Left lung (tissue), 14 donors: ENCODE measurements at places on chromosomes 6 and 20. TPM values are rescaled to one million over a fixed set of nuclear protein-coding genes. Genes with fewer than 3 reads are reported as not detected.
A peak's percentile ranks its signal among the peaks of the same experiment; 100 is the strongest.

- DNase-seq, result no peak
These were observed 31.2 kb downstream of the SLX4IP start for GRCh38 chr20:10466325-10466724.

GRCh38 chr20:36861625-36861874, 14.4 kb upstream of the TLDC2 start:
- DNase-seq, result no peak

NUS1 gene
- polyA plus RNA-seq, result 39.9 TPM

- no peak for DNase-seq
These were observed 30.1 kb upstream of the NAA20 start for GRCh38 chr20:19987046-19987445.

DNA sequence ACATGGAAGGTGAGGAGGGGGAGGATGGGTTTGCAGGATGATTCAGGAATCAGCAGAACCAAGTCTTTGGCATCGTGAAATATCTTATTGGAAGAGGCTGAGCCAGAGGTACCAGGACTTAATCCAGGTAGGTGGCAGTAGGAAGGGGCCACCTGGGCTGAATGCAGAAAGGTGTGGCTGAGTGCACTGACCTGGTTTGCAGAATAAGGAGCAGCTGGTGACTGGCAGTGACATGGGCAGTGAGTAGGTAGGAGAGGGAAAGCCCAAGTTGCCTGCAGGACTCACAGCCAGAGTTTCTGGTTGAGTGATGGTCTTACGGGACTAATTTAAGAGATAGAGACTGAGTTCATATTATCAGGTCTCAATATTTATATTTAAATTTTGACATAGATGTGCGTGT, 1.1 kb upstream of the PBOV1 start:
- DNase-seq, result no peak

DNA sequence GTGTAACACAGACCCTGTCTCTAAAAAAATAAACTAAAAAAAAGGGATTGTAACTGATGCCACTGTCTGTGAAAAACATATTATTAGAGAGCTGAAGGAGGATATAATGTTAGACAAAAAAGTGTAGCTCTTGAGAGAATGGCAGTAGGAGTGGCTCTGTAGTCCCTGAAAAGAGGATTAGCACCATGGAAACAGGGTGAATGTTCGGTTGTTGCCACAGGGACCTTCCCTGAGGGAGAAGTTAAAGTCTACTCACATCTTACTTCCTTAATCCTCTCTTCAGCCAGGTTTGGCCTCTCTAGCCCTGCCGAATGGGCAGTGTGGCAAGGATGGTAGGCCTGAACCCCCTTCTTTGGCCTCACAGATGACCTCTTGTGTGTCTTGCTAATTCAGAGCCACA, 12.1 kb downstream of the SCAND1 start:
- DNase-seq, result no peak

- DNase-seq, result no peak
These were observed 8.2 kb downstream of the CDC25B start for GRCh38 chr20:3804254-3804751.

GCNT2 gene
- 19.6 TPM for polyA plus RNA-seq

GRCh38 chr6:20217891-20218290, 5.6 kb upstream of the MBOAT1 start:
- no peak for DNase-seq

DNA sequence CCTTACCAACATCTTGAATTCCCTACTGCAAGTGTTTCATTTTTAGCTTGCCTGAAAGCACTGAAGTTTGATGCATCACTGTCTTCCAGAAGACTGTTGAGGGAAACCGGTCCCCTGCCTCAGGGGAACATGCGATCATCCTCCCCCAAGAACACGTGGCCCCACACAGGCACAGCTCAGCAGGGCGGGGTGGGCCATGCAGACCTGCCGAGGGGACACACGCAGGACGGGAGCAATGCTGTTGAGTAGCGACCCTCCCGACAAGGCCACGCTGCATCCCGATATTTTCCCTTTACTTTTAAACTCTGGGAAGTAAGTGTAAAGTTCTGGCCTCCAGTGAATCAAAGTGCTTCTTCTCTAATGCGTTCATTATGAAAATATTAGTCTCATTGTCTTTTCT, 59.3 kb upstream of the XRN2 start:
- DNase-seq, result no peak

DNA sequence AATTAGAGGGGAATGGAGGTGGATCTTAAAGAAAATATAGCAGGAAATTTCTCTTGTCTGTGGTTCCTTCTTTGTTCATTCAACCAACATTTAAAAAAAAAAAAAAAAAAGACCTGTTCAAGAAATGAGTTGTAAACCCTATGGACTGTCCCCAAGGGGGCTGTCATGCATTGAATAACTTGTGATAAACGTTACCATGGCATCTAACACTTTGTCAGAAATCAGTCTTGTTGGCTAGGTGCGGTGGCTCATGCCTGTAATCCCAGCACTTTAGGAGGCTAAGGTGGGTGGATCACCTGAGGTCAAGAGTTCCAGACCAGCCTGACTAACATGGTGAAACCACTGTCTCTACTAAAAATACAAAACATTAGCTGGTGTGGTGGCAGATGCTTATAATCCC, 381.7 kb downstream of the BCKDHB start:
- DNase-seq, result no peak

DNA sequence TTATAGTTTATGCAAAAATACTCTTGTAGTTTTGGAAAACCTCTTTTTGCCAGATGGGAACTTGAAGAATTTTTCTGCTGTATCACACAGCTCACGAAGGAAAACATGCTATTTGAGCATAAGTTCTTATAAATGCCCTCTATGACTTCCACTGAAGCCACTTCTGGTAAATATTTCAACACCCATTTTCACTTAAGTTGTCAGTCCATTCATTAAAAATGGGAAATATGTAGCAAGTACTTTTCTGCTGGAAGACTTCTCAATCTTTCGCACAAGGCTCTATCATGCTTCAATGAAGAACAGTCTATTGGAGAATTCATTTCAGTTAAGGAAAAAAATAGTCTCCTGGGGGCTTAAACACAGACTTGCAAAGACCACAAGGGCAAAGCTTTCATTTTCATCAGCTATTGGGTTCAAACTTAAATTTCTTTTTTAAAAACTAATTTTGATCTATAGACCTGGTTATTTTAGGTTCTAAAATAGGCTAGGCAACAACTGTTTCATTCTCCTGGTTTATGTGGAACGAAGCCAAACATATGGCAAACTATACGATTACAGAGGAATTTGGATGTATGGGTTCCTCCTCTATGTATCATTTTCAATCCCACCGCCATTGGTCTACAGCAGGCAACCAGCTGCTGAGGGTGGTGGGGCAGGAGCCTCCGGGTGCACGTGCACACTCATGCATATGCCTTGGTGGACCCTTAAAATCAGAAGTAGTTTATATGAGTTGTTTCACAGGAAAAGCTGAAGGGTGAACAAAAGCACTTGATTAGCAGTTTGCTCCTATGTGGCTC, 38.7 kb downstream of the LAMA4 start:
- DNase-seq, result peak; percentile 25

DNA sequence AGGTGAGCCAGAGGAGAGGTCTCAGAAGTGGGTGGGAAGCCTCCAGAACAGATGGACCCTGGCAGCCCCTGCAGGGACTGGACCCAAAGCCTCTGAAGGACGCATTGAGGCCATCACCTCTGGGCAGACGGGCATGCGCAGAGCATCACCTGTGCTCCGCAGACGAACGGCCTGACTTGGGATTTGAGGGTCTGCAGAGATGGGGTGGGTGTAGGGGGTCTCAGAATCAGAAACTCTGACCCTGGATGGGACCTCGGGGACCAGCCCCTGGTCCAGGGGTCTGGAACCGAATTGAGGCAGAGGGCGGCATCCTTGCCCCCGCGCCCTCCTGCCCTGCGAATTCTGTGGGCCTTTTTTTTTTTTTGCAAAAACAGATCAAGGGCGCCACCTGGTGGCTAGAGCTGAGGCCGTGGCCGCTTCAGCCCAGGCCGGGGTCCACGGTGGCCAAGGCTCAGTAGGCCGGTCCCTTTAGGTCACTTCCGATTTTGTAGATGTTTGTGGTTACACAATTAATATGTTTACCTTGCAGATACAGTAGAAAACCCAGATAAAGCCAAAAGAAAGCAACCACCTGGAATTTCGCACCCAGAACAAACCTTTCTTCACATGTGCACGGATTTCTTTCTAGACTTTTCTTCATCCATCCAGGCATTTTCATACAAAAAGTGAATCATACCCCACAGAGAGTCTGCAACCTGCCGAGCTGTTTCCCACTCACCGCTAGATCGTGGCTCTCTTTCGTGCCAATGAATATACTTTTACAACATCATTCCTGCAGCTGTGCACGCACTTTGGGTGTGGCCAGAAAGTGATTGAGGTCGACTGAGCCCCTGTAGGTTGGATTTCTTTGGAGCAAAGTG, 25.9 kb downstream of the ZBP1 start:
- DNase-seq, result peak; percentile 53

GRCh38 chr6:157302736-157303135, 20.6 kb downstream of the TMEM242 start:
- no peak for DNase-seq

SLC44A4 gene
- 22.9 TPM for polyA plus RNA-seq

DNA sequence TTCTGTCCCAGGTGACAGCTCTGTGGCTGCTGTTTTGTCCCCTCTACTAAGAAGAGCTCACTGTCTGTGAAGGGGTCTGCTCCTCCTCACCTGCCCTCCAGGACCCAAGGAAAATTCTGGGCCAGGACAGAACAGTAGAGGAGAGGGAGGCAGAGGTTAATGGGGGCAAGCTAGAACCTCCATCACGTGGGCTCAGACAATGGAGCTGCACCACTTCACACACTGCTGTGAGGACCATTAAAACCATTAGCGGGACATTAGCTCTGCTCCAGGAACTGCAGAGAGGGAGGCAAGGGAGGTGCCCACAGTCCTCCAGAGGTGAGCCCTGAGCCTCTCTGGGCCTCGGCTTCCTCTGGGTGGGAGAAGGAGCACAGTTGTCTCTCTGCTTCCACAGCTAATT, 78.4 kb downstream of the NOL4L start:
- peak; percentile 31 for DNase-seq

RFX6 gene
- 2.5 TPM for polyA plus RNA-seq

GRCh38 chr20:12229891-12230290, 312.2 kb downstream of the BTBD3 start:
- DNase-seq, result no peak

DNA sequence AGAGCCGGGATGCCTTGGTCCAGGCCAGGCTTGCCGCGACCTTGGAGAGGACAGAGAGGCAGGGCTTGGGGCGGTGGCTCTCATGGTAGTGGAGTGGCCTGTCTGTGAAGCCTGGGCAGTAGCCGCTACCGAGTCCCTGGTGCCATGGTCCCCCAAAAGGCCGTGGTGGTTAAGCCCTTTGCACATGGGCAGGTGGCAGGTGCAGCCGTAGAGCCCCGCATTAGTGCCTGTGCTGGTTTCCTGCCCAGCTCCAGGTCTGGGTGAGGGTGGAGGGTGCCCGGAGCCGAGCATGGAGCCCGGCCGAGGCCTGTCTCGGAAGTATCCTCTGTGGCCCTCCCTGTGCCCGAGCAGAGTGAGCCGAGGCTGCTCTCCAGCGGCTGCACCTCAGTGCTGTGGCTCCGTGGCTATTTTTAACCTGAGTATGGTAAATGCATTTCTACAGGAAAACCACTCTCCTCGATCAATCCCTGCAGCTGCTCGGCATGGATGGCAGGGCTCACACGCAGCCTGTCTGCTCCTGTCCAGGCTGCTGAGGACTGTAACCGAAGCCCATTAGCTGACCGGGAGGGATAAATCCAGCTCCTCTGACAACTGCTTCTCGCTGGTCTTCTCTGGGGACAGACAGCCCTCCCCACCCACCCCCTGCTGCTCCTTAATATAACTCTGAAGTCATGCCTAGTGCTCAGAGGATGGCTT, 36.3 kb upstream of the GATA5 start:
- no peak for DNase-seq

ZNF391 gene
- 18.0 TPM for polyA plus RNA-seq

RGS17 gene
- polyA plus RNA-seq, result 2.5 TPM

- DNase-seq, result no peak
These were observed 835.4 kb downstream of the MAFB start for GRCh38 chr20:39853636-39854035.

- DNase-seq, result no peak
These were observed 4.0 kb downstream of the STK4 start for GRCh38 chr20:44970243-44970757.

GRCh38 chr20:507761-508332, 35.7 kb downstream of the CSNK2A1 start:
- DNase-seq, result no peak

RAMACL gene
- polyA plus RNA-seq, result 0.52 TPM

- no peak for DNase-seq
These were observed 2.4 kb upstream of the PPP1R3G start for GRCh38 chr6:5082487-5083306.

DNA sequence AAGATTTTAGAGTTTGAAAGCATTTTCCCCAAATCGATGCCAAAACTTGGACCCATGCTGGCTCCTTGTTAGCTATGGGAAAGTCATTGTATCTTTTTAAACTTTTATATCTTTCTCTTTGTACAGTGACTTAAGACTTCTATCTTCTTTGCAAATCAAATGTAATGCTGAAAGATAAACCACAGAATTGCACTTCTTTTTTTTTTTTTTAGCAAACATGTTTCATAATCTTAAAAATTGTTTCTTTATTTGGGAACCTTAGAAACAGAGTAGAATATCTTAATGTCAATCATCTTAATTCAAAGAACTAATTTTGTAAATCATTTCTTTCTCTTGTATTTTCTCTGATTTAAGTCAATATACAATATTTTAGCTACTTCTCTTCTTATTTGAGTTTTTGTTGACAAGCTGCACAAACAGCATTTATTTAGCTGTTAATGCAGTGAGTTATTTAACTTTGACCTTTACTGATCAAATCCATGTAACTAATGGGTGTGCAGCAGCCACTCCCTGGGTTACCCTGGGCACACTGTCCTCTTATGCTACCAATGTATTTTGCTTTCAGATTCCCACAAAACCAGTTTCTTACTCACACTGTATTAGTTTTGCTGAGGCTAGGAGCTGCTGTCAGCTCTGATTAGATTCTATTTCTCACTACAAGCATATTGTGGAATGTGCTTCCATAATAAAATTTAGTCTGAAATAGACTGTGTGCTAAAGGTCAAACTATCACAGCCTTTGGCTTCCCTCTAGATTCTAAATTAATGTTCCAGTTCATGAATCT, 279.6 kb downstream of the ADGB start:
- no peak for DNase-seq

PAX1 gene
- polyA plus RNA-seq, result not detected

DLL1 gene
- 7.6 TPM for polyA plus RNA-seq

- DNase-seq, result no peak
These were observed 8.7 kb downstream of the TRIB3 start for GRCh38 chr20:389220-389619.

DNA sequence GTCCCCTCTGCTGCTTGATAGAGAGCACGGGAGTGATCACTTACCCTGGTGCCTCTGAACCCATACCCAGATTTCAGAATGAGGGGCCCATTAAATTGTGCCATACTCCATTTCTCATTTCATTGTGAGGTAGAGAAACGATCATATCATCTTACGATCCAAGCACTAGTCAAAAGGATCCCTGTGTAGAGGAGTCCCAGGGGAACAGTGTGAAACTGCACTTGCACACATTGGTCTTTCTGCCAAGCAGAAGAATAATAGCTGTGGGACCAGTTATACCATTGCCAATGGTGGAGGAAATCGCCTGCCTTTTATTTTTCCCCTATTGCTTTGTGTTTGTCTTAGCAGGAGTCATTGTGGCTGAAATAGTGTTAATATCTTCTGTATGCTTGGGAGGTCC, 161.9 kb downstream of the FARS2 start:
- no peak for DNase-seq
